Dermis blood vessel endothelial cell (primary cell): ENCODE measurements at places on chromosomes 6 and 20.
A peak's percentile ranks its signal among the peaks of the same experiment; 100 is the strongest.

- DNase-seq, result no peak
Measured at GRCh38 chr20:54548849-54549248, 73.5 kb downstream of the DOK5 start.

DNA sequence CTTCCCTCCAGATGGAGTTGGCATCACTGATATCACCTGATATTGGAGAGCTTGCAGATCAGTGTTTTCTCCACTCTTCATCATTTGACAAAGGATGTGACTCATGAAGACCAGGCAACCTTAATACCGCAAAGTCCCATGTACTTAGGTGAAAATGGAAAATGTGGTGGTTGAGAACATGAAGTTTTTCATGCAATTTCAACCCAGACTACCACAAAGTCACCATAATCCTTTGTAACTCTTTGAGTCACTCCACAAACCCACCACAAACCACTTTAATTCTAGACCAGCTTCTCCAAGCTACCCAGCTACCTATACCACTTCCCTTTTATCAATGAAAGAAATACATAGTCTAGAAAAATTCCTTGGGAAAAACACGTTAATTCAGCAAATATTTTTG, 7.1 kb downstream of the NHLRC1 start:
- DNase-seq, result no peak

GRCh38 chr6:116127771-116128493, 2.0 kb upstream of the COL10A1 start:
- no peak for DNase-seq

- no peak for DNase-seq
Measured at GRCh38 chr6:24010133-24010532, 115.9 kb upstream of the NRSN1 start.

GRCh38 chr6:169070506-169071176, 183.0 kb downstream of the THBS2 start:
- DNase-seq, result no peak

DNA sequence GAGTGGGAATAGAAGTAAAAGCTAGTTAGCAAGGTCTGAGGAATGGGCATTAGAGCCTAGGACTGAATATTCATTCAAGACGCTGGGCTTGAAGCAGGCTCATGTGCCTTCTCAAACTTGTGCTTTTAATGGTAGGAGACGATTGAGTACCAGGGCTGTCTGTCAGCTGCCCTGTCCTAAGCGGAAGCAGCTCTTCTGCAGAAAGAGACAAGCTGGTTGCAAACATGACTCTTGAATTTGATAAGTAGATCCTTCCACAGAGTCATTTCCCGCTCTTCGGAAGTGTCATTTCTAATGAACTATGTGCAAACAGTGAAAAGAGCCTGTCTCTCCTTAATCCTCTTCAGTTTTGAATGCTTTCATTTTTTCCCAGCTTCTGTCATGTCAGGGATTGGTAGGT, 176.4 kb downstream of the TFAP2B start:
- no peak for DNase-seq

DNA sequence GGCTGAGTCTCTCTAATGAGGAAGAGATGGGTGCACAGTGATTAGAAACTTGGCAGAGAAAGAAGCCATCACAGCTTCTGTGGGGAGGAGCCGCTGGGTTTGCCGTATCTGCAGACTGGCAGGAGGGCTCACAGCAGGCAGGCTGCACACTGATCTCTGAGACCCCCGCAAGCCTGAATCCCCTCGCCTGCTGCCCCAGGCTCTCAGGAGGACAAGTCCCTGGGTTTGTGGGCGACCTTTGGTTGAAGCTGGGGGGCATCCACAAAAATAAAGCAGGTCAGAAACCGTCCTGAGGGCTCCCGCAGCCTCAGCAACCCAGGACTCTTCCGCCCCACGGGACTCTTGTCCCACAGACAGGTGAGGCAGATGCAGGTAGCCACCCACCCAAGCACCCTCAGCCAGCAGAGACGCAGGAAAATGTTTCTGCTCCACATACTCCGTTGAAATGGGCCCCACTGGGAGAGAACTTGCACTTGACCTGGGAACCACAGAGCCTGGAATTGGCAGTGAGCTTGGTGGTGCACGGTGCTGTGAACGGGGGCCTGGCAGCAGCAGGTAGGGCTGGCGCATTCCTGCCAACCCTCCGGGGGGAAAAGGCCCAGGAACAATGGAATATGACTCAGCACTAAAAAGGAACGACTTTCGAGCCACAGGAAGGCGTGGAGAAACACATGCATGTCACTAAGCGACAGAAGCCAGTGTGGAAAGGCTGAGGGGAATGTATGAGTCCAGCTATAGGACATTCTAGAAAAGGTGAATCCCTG, 89.9 kb downstream of the YTHDF1 start:
- no peak for DNase-seq

DNA sequence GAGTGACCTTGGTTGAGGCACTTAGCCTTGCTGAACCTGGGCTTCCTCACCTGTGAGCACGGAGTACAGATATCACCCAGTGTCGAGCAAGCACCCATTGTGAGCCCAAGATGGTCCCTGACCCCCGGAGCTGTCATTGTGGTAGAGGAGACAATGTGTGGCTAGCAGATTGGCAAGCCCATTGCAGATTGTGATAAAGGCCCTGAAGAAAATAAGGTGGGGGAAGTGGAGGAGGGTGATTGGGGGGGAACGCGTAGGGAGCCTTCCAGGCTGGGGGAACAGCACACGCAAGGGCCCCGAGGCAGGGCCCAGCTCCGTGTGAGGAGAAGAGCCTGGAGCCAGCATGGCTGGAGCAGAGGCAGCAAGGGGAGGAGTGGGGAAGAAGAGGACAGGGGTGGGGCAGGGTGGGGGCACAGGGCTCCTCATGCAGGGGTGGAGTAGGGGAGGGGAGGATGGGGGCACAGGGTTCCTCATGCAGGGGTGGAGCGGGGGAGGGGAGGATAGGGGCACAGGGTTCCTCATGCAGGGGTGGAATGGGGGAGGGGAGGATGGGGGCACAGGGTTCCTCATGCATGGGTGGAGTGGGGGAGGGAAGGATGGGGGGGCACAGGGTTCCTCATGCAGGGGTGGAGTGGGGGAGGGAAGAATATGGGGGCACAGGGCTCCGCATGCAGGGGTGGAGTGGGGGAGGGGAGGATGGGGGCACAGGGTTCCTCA, 7.0 kb downstream of the CEBPB start:
- no peak for DNase-seq

DNA sequence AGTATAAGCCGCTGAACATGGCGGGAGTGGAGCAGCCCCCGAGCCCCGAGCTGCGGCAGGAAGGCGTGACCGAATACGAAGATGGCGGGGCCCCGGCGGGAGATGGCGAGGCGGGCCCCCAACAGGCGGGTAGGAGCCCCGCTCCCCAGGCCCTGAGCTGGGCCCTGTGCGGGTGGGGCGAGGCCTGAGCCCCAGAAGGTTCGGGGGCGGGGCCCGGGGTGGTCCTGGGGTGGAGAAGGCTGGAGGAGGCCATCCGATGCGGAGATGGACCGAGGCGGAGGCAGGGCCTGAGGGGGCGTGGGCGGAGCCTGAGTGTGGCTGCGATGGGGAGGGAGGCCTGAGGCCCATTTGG, 7.1 kb downstream of the L3MBTL1 start:
- DNase-seq, result no peak

- DNase-seq, result no peak
Measured at GRCh38 chr6:25706314-25707014, 48.1 kb upstream of the SLC17A4 start.

DNA sequence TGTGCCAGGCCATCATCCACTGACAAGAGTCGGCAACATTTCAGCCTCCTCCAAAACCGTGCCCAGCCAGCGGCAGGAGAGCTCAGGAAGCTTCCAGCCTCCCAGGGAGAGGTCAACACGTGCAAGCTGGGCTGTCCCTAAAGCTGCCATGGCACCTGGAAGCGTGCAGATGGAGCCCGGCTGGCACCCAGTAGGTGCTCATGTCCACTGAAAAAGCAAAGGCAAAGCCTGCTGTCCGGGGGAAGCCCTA, 14.4 kb upstream of the TLDC2 start:
- DNase-seq, result no peak

- no peak for DNase-seq
Measured at GRCh38 chr6:143039548-143039947, 21.1 kb upstream of the AIG1 start.

DNA sequence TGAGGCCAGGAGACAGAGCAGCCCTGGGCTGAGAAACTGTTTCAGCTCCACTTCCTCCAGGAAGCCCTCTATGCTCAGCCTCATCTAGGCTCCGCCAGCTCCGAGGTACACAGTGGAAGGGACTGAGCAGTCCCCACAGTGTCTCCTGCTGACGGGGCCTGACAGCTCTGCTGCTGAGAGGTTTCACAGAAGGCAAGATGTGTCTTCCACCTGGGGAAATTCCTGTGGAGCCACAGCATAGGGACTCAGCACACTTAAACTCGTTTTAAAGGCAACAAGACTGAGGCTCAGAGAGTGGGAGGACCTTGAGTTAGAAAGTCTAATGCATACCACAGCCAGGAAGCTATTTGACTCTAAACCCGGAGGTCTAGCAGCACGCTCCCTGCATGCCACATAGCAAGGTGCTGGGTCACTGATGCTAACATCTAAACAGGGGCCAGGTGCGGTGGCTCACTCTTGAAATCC, 6.8 kb downstream of the ADA start:
- DNase-seq, result peak; percentile 43

GRCh38 chr6:150695652-150696051, 96.0 kb downstream of the PLEKHG1 start:
- no peak for DNase-seq
